ENCODE measurements at places on chromosomes 6 and 20. TPM values are rescaled to one million over a fixed set of nuclear protein-coding genes. Genes with fewer than 3 reads are reported as not detected.

Gene TTK
- 1.4 TPM for total RNA-seq

Gene PIM1
- 6.6 TPM for total RNA-seq

Gene SGK2
- 39.4 TPM for total RNA-seq

Gene TLDC2
- 0.50 TPM for total RNA-seq

Gene GPR6
- total RNA-seq = not detected

Gene DDX43
- total RNA-seq = 1.4 TPM

- no peak for DNase-seq
These were observed 206.0 kb upstream of the MARCKS start for GRCh38 chr6:113651120-113651519.

DNA sequence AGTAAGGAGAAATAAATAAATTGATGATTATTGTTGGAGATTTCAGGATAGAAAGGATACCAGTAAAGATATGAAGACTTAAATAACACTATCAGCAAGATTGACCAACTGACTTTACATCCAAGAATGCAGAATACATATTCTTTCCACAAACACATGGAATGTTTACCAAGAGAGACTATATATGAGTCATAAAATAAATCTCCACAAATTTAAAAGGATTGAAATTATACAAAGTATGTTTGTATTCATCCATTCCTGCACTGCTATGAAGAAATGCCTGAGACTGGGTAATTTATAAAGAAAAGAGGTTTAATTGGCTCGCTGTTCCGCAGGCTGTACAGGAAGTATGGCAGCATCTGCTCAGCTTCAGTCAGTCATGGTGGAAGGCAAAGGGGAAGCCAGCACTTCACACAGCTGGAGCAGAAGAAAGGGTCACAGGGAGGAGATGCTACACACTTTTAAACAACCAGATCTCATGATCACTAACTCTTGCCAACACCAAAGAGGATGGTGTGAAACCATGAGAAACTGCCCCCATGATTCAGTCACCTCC lies 56.7 kb upstream of the TNFRSF21 start:
- no peak for DNase-seq

- DNase-seq = peak; percentile 95
These were observed 181.1 kb upstream of the TENT5A start for GRCh38 chr6:81933608-81934051.

GRCh38 chr6:167687116-167687725 lies 139.5 kb upstream of the AFDN start:
- DNase-seq = no peak

DNA sequence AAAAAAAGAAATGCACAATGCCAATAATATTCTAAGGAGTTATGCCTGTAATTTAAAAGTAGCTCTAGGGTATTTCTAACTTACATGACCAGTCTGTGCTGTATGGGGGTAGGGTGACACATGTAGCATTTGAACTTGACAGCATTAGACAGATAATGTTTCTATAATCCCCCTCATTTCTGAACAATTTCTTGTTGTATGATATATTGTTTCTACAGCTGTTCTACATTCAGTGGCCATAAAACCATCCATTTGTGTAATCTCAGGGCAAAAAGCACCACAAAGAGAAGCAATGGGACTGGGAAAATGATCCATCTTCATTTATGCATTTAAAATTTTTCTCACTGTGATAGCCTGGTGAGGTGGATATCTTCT lies 767.8 kb downstream of the TFAP2A start:
- no peak for DNase-seq

DNA sequence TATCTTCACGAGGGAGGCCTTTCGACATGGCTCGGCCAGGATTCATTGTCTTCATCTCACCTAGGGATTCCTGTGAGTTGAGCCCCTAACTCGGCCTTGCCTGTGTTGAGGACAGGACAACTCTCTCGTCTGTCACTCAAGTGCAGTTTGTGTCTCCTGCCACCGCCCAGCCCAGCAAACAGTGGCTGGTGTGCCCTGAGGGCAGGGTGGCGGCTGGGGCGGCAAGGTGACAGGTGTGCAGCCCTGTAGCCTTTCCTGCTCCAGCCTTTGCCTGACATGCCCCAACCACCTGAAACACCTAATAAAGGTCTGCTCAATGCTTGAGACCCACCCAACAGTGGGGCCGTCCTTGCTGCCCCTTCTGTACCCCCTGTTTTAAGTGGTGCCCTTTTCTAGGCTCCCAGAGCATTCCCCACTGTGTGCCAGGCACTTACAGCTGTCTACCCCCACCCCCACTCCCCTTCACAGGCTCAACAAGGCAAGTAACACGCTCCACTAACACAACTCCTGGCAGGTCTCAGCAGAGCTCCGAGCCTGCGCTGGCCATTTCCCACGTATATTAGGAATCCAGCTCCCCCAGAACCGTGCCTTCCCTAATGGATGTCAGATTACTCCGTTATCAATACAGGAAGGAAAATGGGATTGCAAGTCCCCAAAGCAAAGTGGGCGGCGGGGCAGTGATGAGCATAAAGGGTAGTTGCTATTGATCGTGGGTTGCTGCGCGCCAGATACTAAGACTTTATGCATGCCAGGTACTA lies 17.7 kb downstream of the GFRA4 start:
- DNase-seq = no peak

DNA sequence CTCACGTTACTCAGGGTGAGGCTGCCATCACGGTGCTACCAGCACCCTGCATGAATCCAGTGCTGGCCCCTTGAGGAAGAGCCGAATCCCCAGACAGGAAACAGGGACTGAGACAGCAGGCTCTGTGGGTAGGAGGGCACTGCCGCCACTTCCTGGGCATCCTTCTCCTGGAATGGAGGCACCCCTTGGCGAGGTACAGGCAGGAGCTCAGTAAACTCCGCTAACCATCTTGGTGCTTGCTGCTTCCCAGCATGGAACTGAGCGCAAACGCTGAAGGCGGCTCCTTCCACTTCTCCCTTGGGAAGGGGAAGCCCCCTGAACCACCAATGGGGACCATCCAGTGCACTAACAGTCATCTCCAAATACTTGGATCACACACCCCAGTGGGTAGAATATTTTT lies 13.5 kb upstream of the CCDC167 start:
- no peak for DNase-seq

GRCh38 chr20:62501801-62502495 lies 26.2 kb upstream of the GATA5 start:
- DNase-seq = peak; percentile 98

DNA sequence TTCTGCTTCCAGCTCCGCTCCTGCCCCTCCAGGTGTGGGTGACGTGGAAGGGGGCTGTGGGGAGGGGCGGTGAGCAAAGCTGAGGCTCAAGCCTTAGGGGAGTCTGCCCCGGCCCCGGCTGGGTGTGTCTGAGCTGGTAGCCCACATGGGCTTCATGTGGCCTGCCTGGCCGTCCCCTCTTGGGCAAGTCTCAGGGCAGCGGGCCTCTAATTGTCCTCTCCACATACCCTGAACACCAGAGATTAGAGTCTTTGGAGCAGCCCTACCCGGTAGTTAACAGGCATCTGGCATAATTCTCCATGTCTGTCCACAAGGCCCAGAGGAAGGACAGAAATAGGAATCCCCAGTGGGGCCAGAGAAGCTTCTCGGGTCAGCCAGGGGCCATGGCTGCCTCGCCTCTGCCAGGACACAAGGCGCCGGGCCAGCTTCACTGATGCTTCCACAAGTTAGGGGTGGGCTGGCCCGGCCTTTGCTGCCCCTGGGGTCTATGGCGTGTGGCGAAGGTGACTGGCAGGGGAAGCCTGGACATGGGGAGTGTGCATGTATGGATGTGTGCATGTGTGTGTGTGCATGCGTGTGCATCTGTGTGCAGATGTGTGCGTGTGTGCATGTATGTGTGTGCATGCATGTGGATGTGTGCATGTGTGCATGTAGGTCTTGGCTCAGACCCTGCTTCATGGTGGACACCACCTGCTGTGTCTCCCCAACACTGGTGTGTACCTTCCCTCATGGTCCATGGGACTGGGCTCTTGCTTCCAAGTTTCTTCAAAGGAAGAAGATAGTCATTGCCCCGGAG lies 24.0 kb downstream of the FRMD1 start:
- no peak for DNase-seq

DNA sequence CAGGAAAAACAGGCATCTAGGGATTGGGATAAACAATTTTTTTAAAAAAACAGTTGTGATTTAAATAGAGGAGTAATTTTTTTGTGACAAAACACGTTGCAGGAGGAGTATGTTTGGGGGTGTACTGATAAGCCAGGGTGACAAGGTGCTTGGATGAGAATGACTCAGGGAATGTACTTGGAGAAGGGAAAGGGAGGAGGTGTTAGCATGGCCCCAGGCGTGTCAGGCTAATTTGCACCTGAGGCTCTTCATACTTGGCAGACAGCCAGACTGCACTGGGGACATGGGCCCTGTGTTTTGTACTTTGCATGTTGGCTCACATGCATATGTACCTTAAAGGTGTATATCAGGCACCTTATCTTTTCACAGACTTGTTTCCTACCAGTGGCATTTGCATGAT lies 22.8 kb downstream of the PANK2 start:
- no peak for DNase-seq

DNA sequence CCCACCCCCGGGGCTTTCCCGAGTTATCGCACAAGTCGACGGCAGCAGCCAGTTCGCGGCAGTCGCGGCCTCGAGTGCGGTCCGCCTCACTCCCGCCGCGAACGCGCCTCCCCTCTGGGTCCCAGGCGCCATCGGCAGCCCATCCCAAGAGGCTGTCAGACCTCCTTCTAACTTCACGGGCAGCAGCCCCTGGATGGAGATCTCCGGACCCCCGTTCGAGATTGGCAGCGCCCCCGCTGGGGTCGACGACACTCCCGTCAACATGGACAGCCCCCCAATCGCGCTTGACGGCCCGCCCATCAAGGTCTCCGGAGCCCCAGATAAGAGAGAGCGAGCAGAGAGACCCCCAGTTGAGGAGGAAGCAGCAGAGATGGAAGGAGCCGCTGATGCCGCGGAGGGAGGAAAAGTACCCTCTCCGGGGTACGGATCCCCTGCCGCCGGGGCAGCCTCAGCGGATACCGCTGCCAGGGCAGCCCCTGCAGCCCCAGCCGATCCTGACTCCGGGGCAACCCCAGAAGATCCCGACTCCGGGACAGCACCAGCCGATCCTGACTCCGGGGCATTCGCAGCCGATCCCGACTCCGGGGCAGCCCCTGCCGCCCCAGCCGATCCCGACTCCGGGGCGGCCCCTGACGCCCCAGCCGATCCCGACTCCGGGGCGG lies 1.6 kb downstream of the GNAS start:
- no peak for DNase-seq

DNA sequence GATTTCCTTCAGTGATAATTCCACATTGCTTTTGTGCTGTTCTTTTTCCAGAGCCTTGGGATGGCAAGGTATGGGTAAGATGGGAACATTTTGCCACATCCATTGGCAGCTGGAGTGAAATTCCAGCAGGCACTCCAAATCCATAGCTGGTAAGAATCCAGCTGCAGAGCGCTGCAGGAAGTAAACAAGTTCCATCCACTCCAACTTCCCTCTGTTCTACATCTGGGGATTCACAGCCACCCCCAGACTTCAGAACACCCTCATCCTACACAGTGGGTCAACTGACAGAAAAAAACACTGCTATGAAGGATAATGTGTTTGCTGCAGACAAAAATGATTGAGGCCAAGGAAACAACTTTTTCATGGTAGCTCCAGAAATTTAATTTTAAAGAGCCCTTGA lies 747.8 kb downstream of the MAFB start:
- DNase-seq = no peak

DNA sequence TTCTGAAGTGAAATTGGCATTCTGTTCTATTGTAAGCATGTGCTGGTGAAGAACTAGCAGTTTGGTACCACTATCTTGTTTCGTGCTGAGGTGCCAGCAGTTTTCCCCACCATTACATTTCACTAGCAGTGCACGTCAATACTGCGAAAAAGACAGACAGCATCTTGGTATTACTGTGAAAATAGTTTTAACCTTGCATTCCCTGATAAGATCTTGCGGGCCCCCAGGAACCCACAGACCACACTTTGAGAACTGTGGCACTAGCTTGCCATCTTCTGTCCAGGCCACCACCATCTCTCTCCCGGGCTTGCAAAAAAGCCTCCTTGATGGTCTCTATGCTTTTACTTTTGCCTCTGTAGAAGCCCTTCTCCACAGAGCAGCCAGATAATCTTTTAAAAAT lies 185.7 kb downstream of the BACH2 start:
- DNase-seq = no peak

- no peak for DNase-seq
These were observed 25.3 kb downstream of the RIPOR2 start for GRCh38 chr6:24910331-24910960.

GRCh38 chr20:10675450-10675848 lies 1.6 kb upstream of the JAG1 start:
- DNase-seq = no peak

DNA sequence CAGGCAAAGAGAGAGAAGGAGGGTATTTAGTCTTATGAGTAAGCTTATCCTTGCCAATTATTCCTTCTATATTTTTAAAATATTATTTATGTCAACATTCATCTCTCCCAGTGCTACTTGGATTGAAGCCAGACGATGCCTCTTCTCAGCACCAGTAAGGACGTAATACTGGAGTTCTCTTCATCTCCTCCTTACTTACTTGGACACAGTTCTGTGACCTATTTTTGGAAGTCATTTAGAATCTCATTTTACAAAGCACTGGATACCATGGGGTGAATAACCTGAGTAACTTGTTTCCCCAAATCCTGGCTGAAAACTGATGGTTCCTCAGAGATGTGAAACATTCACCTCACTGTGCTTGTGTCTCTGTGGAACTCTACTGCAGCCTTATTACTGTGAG lies 137.4 kb upstream of the LAMP5 start:
- no peak for DNase-seq

DNA sequence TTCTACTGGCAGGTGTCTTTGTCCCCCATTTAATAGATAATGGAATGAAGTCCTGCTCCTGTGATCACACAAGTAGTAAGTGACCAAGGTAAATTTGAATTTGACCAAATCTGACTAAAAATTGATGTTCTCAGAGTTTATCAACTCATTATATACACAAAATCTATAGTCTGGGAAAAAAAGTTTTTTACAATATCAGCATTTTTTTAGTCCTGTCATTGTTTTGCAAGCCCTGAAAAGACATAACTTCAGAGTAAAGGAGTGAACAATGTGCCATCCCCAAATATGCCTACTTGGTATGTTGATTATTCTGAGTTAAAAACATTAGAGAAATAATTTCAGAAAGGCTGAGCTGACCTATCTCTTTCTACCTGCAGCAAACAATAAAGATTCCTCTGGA lies 114.2 kb downstream of the C6orf58 start:
- DNase-seq = no peak

- DNase-seq = no peak
These were observed 29.6 kb upstream of the MAP7 start for GRCh38 chr6:136579800-136580199.

DNA sequence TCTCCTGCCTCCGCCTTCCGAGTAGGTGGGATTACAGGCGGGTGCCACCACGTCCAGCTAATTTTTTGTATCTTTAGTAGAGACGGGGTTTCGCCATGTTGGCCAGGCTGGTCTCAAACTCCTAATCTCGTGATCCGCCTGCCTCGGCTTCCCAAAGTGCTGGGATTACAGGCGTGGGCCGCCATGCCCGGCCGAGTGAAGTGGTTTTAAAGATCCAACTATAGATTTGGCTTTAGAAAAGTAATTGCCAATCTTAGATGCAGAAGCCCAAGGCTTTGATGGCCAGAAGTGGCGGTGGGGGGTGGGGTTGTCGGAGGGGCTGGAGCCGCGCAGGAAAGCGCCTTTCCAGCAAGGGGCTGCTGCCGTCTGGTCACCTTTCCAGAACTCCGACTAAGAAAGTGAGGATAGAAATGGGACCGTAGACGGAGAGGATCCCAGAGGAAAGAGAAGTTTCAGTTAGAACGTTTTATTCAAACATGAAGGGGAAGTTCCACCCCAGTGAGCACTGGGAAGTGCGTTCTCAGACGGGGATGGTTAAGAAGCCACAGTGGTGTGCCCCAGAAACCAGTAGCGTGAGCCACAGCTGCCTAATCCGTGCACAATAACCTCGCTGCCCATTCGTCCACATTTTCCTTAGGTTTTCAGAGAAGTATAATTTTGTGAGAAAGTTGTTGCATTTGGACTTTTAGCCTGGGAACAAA lies 69.7 kb downstream of the DLL1 start:
- no peak for DNase-seq
